Stimulated activated CD8-positive, alpha-beta memory T cell treated with anti-CD3 and anti-CD28 coated beads, Interleukin-15, amount 100 ng/mL, for 1 hour (primary cell): ENCODE measurements at places on chromosomes 6 and 20.

- peak; percentile 43 for DNase-seq
Measured at GRCh38 chr6:149545258-149545753, 537 bp downstream of the PPIL4 start.

DNA sequence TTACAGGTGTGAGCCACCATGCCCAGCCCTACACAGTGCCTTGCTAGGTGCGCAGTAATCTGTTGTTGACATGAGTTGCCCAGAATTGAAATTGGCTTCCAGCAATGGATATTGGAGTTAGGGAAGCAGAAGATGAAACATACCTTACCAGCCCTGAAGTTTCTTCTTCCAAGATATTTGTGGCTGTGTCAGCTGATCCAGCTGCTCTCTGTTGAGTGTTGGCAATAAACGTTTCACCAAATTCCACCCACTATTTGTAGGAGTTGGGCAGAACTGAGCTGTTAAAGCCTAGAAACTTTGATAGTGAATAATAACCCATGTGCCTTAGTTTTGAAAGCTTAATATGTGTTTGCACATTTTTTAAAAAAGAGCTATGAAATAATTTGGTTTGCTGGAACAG lies 218.2 kb upstream of the SNX9 start:
- DNase-seq, result no peak

- no peak for DNase-seq
Measured at GRCh38 chr20:35395728-35396127, 16.0 kb downstream of the UQCC1 start.

GRCh38 chr6:36548401-36548743 lies 1.1 kb upstream of the STK38 start:
- DNase-seq, result no peak

- no peak for DNase-seq
Measured at GRCh38 chr6:85127168-85127498, 322.8 kb upstream of the NT5E start.

DNA sequence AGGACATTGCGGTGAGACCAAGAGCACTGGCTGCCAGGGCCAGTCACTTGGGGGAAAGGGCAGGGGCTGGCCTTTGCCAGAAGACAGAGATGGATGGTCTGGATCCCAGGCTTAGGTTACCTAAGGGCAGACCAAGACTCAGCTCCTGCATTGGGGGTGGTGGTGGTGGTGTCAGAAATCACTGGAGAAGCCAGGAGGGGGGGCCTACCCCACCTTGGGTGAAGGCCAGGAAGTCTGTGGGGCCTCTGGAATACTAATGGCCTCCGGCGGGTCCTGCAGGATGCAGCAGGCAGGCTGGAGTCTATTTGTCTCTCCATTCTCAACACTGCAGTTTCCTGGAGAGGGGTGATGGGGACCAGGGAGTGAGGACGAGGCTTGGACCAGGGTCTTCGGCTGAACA lies 32.8 kb downstream of the CD40 start:
- no peak for DNase-seq

DNA sequence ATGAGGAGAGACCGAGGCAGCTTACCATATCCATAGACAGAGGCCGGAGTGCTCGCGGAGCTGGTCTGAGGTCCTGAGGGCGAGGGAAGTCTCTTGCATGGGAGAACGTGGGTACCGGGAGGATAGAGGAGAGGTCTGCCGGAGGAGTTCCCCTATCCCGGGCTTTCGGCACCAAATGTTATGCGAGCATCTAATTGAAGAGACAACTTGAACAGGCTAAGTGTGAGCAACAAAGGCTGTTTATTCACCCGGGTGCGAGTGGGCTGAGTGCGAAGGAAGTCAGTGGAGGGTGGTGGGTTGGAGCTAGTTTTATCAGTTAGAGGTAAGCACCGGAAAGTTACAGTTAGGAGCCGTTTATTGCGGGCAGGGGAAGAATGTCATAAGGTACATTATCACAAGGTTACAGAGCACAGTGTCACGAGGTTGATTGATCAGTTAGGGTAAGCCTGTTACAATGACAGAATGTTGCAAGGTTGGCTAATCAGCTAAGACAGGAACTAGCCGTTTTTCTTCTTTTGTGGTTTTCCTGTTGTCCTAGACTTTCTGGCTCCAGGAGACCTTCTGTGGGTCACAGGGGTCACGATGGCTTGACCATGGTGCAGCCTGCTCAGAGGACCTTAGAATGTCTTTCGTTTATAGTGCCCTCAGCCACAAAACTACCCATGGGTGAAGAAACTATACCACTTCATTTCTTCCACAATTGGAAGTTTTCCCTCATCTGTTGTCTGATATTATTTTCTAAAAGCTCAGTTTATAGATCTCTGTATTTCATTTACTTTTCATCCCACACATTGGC lies 746.0 kb upstream of the ADGRB3 start:
- no peak for DNase-seq
